ENCODE measurements at places on chromosomes 2 and 18.
A peak's percentile ranks its signal among the peaks of the same experiment; 100 is the strongest.

- DNase-seq, result no peak
Observed at GRCh38 chr18:3340682-3341097, 78.8 kb downstream of the MYL12B start.

GRCh38 chr2:150981826-150982225, 279.8 kb downstream of the RBM43 start:
- no peak for DNase-seq

DNA sequence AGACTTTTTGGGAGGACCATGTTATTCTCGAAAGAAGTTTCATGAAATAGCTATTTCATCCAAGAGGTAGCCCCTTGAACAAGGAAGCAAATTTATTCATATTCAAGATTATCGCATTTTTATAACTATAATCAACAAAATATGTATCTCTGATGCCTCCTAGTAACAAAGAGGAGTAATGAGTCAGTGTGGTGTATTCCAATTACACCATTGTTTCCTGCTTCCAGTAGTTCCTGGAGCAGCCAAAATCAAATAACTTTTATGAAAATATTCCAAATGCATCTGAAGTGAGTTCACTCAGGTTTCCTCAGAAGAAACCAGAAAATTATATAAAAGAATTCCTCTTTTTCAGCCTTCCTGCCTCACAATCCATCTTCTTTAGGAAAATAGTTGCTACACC, 43.0 kb downstream of the ANKRD36B start:
- DNase-seq, result no peak

DNA sequence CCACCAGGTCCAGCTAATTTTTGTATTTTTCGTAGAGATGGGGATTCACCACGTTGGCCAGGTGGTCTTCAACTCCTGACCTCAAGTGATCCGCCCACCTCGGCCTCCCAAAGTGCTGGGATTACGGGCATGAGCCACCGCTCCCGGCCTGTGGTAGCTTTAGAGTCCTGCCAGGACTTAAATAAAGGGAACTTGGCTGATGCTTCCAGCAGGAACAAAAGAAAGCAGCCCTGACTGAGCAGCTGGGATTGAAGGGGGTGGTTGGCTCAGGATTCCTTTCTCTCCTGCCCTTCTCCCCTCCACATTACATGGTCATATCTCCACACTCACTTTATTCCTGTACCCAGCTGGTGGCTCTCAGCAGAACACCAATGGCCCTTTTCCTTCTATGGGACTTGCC, 20.0 kb downstream of the EFHD1 start:
- no peak for DNase-seq

DNA sequence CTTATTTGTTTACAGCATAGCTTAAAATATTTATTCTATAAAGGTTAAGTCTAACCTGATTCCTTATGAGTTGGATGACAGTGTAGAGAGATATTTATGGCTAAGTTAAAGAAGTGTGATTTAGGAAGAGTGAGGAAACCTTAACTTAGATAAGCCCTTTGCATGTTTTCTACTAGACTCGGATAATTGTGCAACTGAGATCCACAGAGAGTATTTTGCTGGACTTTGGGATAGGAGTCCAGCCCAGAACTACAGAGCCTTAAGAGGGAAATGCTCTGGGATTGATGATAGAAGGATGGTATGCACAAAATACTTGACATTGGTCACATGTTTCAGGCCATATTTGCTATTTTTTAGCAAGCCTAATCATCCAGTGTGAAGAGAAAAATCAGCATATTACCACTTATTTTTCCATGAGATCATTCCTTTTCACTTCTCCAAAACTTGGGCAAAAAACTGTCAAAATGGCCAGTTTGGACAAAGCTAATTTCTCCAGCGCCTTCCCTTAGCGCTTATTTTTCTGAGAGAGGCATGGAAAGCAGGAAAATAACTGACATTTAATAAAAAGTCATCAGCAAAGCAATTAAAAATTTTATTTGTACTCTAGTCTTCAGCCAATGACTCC, 3.1 kb downstream of the CD28 start:
- DNase-seq, result no peak

GRCh38 chr2:164523009-164523408, 98.3 kb downstream of the GRB14 start:
- DNase-seq, result no peak

DNA sequence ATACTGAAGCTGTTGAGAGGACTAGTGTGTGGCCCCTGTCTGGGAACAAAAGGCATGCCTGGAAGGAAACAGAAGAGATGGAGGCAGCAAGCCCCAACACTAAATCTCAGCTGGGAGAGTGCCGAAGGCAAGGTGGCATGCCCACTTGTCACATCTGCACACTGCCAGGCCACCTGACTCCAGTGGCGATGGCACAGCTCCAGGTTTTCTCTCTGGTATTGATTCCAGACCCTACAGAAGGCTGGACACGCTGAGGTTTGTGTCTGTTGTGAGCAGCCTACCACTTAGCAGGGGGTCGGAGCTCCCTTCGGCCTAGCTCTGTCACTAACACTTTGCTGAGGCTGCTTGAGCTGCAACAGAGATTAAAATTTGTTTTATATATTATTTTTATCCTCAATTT, 307.3 kb downstream of the TDRD15 start:
- no peak for DNase-seq

DNA sequence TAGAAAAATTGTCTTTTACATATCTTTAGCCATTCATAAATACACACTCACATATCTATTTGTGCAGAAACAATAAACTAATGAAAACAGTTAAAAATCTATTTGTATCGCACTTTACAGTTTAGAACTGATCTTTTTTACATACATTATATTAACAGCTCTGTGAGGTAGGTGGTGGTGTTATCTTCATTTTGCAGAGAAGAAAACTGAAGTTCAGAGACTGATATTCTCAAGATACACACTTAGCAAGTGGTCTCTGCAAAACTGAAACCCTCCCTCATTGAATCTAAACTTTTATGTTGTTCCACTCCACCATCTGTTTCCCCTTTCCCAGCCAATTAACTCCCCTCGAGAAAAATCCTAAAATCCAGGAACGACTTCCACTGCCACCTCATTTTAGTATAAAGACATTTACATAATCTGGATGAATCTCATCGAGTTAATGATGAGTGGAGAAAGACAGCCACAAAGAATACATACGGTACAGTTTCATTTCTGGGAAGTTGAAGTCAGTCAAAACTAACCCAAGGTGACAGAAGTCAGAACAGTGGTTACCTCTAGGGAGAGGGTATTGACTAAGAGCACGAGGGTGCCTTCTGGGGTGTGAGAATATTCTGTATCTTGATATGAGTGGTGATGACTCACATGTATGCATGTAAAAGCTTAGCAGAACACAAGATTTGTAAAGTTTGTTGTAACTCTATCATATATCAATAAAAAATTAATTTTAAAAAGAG, 524.2 kb upstream of the TCF4 start:
- DNase-seq, result no peak

- no peak for DNase-seq
Observed at GRCh38 chr2:11569636-11570035, 35.8 kb downstream of the GREB1 start.

DNA sequence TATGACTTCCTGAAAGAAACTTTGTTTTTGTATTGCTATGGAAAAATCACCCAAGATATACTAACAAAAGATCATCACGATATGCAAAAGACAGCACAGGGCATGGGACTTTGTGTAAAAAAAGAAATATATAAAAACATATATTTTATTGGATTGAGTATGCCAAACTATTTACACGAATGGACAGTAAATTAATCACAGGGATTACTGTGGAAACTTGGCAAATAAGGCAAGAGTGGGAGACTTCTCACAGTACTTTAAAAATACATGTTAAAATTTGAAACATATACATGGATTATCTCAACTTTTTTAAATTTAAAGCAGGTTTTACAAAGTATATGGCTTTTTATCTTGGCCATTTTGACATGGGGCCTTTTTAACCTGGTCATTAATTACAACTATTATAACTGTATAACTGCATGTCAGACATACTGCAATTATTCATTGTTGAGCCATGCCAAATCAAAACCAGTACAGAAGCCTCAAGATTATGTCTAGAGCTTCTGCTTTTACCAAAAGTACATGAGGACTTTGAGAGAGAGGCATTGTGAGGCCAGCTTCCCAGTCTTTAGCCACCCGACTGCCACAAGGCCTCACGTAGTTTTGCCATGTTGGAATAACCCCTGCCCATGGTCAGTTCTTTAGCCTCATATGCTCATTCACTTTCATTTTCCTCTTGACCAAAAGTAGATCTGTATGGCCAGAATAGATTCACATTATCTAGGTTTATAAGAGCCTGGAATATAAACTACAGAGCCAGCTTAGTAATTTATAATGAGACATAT, 419.8 kb downstream of the SETBP1 start:
- no peak for DNase-seq

- no peak for DNase-seq
Observed at GRCh38 chr2:234670052-234670451, 173.2 kb upstream of the ARL4C start.

DNA sequence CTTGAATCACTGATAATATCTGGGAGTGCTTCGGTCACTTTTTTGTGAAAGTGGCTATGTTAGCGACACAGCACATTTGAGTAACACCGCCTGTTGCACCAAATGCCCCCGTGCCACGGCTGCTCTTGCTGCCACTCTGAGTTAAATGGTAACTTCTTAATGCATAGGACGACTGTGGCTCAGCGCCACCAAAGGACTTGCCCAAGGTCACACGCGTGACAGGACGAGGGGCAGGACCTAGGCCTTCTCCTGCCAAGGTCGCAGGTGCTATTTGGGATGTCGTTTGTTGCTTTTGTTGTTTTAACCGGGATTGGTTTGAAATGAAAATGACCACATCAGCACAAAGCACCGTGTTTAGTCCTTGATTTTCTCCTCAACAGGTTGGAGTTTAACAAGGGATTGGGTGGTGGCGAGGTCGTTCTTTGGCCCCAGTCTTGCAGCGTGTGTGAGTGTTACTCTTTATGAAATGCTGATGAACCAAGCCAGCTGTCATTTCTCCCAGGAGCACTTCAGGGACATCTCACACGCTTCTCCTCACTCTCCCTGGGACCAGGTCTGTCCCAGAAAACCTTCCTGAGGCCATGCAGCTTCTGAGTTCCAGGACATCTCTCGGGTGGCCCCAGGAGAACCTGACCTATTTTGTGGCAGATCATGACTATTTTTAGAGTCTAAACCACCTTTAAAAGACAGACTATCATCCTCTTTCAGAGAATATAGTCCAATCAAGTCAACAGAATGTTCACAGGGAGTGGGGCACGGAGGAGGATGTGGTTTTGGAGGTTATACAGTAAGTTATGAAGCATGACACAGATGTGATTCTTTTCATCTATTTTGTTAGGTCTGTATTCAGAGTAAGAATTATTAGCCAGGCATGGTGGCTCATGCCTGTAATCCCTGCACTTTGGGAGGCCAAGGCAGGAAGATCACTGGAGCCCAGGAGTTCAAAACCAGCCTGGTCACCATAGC, 49.9 kb downstream of the MTCL1 start:
- peak; percentile 14 for DNase-seq

GRCh38 chr2:186590759-186591505, 1.1 kb downstream of the ITGAV start:
- DNase-seq, result no peak

GRCh38 chr2:39488450-39488849, 51.4 kb upstream of the MAP4K3 start:
- no peak for DNase-seq

DNA sequence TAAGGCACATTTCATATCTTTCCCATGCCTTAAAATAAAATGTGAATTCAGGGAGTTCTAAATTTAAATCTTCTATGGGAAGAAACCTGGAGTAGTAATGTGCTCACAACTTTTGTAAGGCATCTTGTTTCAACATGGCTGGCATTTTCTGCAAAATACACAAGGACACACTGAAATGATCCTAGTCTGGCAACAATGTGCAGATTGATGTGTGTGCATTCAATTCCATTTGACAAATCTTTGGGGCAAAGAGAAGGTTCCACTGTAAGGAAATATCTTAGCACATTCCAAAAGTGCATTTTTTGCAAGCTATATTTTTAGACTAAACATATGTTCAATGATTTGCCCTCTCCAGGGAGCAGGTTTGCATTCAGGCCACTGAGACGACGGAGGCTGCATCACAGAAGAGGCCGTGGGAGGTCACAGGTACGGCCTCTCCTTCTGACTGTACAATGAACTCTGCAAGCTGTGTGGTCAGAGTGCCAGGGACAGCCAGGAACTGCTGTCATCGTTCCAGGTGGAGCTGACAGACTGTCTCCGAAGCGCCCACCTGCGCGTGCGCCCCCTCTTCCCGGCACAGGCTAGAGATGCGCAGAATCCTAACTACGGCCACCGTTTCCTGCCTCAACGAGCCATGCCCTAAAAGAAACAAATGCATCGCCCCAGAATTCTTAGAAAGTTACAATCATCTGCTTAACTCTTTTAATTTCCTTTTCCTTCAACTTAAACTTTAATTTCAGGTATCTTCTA, 149.2 kb upstream of the POU3F3 start:
- no peak for DNase-seq

GRCh38 chr18:48036641-48037421, 106.4 kb upstream of the SMAD2 start:
- no peak for DNase-seq

GRCh38 chr2:237096911-237097310, 11.2 kb downstream of the COPS8 start:
- DNase-seq, result no peak

- no peak for DNase-seq
Observed at GRCh38 chr2:64406407-64406774, 47.6 kb upstream of the LGALSL start.

DNA sequence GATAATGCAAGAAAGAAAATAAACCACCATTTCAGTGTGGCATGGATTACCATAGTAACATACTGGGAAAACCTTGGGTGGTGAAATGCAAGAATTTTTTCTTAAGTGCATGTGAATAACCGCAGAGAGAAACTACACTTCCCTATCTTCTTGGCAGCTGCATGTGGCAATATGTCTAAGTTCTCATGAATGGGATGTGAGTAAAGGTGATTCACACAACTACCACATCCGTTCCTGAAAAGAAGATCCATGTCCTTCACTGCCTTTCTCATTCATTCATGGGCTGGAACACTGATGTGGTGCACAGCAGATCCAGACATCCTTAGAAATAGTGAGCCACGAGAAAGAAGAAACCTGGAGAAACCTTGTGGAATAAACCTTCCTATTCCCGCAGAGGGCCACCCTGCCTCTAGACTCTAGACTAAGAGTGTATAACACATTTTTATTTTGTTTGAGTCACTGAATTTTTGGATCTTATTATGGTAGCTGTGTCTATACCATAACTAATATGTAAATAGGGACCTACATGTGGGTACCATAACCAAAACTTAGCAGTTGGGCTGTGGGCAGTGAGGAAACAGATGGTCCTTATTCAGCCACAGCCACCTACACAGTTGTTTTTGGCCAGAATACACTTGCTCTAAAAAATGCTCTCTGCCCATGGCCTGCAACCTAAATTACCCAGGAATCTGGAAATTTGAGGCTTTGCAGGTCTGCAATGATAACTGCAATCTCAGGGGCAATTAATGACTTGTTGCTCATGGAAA, 573.3 kb downstream of the LRP1B start:
- DNase-seq, result no peak

DNA sequence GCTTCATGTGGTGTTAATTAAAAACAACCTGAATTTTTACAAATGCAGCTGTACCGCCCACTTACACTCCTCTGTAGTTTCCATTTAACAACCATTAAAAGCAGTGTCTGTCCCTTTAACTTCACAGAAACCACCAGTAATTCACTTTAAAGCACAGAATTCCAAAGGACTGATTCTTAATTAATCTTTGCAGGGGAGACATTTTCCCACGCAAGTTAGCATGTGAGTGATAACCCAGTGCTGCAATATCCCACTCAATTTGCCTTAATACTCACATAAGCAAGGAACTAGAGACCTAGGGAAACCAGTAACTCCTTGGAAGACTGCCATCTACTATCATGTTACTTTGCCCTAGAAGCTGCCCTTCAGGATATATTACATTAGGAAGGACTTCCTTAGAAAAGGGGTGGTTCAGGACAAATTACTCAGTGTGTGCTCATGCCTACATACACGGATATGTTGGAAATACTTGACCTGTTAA, 102.3 kb downstream of the OSR1 start:
- no peak for DNase-seq
